Psoas muscle (tissue), 8 donors: ENCODE measurements at places on chromosomes 2 and 18. TPM values are rescaled to one million over a fixed set of nuclear protein-coding genes. Genes with fewer than 3 reads are reported as not detected.
A peak's percentile ranks its signal among the peaks of the same experiment; 100 is the strongest.

MBD2 gene
- total RNA-seq = 44.7 TPM

C2orf78 gene
- not detected for total RNA-seq

PKDCC gene
- 45.6 TPM for total RNA-seq

LIMS4 gene
- 6.4 TPM for total RNA-seq

CCDC74B gene
- total RNA-seq = not detected

CD8A gene
- total RNA-seq = 0.47 TPM

BCL11A gene
- total RNA-seq = 0.66 TPM

- DNase-seq = no peak
Observed at GRCh38 chr2:128380061-128380889, 61.6 kb upstream of the HS6ST1 start.

- DNase-seq = no peak
Observed at GRCh38 chr2:241900251-241901017, 30.9 kb downstream of the RTP5 start.

GRCh38 chr2:81078102-81078501, 773.5 kb upstream of the LRRTM1 start:
- DNase-seq = no peak

DNA sequence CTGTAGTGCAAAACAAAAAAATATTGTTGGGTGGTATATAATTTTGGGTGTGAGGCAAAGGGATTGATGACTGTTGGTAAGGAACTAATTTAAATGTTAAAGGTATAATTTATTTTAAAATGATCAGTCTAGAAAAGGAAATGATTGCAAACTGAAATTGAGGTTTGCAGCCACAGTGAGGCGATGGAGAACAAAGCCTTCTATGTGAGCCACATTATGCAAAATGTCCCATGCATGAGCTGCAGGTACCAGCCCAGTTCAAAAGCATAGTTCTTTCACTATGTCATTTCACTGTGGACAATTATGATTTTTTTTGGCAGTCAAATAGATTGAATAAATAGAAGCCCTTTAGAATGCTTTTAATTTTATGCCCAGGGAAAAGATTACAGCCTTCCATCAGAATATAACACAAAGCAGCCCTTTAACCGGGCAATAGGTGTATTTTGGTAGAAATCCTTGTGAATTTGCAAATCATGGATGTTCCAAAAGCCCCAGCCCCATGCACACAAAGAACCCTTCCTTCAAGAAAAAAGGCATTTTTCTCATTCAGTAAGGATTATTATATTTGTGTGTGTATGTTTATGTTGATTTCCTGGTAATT, 1.7 kb downstream of the MAP2 start:
- DNase-seq = no peak

DNA sequence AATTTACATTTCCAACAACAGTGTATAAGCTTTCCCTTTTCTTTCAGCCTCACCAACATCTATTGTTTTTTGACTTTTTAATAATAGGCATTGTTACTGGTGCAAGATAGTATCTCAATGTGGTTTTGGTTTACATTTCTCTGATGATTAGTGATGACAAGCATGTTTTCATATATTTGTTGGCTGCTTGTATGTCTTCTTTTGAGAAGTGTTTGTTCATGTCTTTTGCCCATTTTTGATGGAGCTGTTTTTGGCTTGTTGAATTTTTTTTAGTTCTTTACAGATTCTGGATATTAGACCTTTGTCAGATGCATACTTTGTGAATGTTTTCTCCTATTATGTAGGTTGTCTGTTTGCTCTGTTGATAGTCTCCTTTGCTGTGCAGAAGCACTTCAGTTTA, 32.1 kb downstream of the PROKR1 start:
- no peak for DNase-seq

DNA sequence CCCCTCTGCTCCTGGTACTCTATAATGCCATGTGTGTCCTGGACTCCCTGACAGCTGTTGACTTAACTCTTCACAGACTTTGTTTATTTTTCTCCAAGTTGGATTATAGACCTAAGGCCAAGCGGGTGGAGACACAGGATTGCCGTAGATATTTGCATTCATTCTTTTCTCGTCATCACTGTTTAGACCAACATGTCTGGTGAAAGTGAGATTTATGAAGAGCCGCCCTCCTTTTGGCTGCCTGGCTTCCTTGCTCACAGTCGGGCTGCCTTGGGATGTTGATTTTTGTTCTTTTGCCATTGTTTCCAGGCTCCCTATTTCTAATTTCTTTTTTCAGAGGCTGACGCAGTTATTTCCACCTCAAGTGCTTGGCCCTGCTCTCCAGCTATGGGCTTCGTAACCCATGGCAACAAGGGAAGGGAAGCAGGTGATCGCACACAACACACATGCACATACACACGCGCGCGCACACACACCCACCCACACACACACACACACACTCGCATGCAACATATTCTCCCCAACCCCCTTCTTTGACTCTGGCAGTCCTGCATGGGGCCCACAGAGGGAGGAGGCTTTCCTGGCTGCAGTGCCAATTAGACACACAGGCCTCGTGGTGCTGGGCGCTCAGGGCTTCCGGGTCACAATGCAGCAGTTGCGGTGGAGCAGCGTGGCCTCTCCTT, 296.5 kb downstream of the MTX2 start:
- DNase-seq = peak; percentile 17

DNA sequence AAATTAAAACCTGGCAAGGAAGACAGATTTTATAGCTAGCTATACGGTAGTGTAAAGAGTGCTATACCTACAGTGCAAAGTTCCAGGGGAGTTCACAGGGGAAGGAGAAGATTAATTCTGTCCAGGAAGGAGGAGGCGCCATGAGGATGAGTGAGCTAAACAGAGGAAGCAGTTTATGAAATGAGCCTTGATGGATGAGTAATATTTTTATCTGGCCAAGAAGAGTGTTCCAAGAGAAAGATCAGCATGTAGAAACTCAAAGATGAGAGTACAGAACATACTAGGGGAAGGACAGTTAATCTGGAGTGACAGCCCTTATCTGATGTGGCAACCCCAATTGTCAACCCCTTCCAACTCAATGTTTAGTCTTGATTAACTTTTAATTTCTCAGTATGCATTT, 54.8 kb downstream of the CDH20 start:
- no peak for DNase-seq

- DNase-seq = no peak
Observed at GRCh38 chr2:128551435-128551834, 232.8 kb upstream of the HS6ST1 start.

GRCh38 chr18:45416168-45416567, 199.1 kb upstream of the SLC14A2 start:
- no peak for DNase-seq

DNA sequence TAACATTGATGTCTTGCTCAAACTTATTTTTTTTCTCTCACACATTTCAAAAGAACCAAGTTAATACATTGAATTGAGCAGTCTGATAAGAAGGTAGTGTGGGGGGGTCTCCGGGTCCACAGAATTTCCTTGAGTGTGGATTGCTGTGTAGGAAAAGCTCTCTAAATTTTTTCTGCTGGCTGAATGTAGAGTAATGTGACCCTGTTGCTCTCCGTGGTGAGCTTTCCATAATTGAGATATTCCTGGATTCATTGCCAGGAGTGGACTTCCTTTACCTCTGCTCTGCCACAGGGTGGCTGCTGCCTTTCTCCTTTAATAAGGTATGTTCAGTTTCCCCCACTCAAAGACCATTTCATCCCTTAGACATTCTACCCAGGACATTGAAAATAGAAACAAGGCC, 50.9 kb downstream of the PKP4 start:
- DNase-seq = no peak
